Heart left ventricle (tissue), 16 donors: ENCODE measurements at places on chromosomes 13 and 19.

- H3K27ac ChIP-seq: no peak overlapping the region
- DNase-seq: no peak
- H3K4me3 ChIP-seq: no peak overlapping the region
Measured at GRCh38 chr13:30224732-30225131, 82.6 kb downstream of the KATNAL1 start.

- no peak overlapping the region for H3K27ac ChIP-seq
- DNase-seq: no peak
- H3K4me1 ChIP-seq: peaks cover 8% of the 10 kb centered on the region
- H3K4me3 ChIP-seq: no peak overlapping the region
Measured at GRCh38 chr13:37927561-37927960, 58.0 kb upstream of the TRPC4 start.

- no peaks in the 10 kb centered on the region for H3K36me3 ChIP-seq
- H3K27me3 ChIP-seq: peaks cover 4% of the 10 kb centered on the region
- DNase-seq: no peak
Measured at GRCh38 chr13:111122631-111123030, 7.5 kb downstream of the ARHGEF7 start.

GRCh38 chr13:53237696-53238095, 209.1 kb downstream of the OLFM4 start:
- no peak for DNase-seq
- no peaks in the 10 kb centered on the region for H3K4me1 ChIP-seq
- H3K36me3 ChIP-seq: no peaks in the 10 kb centered on the region
- no peak overlapping the region for H3K27ac ChIP-seq
